ENCODE measurements at places on chromosomes 7 and 10.

- DNase-seq, result no peak
Observed at GRCh38 chr10:79243181-79244067, 103.8 kb upstream of the PPIF start.

DNA sequence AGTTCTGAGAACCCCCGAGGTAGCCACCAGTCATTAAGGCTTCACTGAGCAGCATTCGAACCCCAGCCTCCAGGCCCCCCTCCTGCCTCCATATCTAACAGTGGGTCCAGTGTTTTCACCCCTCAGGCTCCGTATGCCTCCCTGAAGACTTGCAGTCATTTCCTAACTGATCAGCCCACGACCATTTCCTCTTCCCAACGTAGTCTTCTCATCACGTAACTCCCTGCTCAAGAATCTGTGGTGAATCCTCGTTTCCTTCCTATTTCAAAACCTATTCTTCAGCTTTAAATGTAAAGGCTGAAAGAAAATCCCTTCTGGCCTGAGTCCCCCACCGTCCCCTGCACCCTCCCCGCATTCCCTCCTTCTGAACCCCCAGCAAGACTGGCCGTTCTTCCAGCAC is 21.1 kb downstream of the FRMD4A start:
- DNase-seq, result no peak

DNA sequence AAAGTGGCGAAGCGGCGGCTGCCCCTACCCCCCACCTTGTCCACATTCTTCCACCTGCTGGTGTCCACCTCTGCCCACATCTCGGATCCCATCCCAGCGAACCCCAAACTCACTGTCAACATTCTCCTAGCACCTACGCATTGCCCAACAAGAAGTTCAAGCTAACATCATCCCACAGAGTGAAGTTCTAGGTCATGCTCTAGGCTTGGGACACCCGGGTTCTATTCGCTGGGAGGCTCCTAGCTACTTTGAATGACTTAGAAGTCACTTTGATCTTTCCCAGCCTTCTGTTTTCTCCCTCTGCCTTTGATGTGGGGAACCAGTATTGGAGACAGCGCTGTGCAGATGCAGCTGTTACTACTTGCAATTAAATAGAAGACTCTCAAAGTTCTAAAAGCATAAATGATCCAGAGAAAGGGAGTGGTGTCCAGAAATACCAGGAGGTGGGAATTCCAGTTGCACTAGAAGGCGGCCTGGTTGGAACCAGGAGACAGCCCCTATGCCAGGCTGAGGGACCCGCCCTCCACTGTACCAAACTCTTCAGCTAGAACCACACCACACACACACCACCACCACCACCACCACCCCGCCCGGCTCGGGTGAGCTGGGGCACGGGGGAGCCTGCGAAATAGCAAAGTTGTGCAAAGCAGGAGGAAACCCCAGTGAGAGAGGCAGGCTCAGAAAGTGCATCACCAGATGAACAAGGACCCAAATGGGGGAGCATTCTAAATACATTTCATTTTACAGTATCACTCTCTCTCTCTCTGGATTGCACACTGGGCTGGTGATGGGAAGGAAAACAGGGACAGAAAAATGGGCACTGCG is 5.5 kb upstream of the VGF start:
- no peak for DNase-seq

GRCh38 chr10:133388973-133389818 is 4.8 kb upstream of the MTG1 start:
- no peak for DNase-seq

DNA sequence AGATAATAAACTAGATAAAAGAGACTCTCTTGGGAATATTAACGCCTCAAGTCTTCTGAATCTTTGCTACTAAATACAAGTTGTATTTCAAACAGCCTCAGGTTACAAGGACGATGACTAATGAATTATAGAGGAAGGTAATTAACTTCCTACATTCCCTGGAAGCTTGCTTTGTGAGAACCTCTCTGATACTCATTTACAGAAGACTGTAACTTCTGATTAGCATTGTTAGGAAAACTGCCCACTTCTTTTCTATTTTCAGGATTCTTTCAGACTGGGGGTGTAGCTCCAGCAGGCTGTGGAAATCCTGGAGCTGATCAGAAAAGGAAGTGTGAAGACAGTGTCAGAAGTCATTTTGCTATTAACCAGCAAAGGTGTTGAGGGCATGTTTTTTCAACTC is 316.7 kb upstream of the NPSR1 start:
- DNase-seq, result no peak

DNA sequence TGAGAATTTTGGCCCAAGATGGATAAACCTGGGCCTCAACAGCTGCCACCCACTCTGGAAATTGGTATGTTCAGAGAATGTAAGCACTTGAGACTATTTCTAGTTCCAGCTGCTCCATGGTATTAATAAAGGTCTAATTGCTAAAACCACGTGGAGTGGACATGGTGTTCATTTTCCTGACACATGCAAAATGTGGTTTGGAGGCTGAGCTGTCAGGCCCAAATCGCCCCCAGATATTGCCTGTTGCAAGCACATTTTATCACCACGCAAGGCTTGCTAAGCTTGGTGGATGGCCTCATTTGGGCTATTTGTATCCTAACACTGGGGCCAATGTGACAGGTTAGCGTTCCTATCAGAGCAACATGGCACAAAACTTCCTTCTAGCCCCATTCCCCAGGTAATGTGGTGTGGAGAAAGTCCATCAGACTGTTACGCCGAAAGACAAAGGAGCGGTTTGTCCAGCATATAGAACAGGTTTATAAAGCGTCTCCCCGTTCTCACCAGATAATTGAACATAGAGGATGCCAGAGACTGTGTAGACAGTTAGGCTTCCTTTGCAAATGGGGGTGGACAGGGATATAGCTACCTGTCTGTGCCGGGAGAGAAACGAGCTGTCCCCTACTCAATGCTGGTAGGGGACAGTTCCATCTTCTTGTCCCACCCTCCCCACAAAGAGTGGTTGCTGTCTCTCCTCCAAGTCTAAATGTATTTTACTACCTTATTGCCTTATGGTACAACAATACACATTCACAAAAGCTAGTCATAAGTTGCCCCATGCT is 78.0 kb upstream of the ANKRD1 start:
- DNase-seq, result no peak

DNA sequence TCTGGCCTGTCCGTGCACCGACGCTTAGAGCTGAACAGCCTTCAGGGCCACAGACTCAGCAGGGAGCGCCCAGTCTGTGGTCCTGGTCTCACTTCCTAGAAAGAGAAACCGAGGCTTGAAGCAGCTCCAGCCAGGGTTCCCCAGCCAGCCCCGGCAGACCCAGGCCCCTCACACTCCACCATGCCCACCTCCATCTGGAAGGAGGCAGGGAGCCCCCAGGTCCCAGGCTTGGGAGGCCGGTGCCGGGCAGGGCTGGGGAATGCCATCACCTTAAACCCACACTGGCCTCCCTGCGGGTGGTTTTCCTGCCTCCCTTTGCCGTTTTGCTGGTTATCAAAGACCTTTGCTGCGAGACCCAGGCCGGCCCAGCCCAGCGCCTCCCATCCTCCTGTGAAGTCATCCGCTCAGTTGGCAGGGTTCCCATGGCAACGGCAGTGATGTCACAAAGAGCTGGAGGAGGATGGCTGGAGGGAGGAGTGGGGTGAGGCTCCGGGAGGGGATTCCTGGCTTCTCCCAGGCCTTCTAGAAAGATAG is 24.0 kb downstream of the ELFN1 start:
- no peak for DNase-seq

DNA sequence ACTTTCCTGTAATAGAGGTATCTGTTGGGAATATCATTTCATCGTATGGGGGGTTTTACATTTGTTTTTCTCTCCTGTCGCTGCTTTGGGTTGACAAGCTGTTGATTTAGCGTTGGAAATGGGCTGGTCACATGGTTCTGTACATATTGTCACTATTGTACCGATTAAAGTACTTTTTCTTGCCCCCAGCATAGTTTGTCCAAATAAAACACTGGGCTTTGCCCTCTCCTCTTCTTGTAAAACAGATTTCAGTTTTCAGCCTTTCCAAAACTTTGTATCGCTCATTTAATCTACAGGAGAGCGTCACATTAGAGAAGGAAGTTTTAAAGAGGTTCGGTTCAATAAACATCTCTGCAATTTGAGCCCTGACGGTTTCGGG is 4.0 kb downstream of the BMI1 start:
- no peak for DNase-seq

- DNase-seq, result no peak
Observed at GRCh38 chr7:84535580-84536270, 341.1 kb upstream of the SEMA3A start.

DNA sequence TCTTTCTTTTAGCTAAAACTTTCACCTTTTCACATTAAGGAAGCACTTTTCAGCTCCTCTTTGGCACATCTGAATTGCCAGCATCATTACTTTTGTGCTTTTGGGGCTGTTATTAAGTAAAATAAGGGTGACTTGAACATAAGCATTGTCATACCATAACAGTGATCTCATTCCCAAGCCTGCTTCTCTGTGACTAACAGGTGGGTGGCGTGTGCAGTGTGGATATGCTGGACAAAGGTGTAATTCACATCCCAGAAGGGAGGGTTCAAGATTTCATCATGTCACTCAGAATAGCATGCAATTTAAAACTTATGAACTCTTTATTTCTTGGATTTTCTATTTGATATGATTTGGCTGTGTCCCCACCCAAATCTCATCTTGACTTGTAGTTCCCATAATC is 517.4 kb upstream of the MKI67 start:
- DNase-seq, result no peak

DNA sequence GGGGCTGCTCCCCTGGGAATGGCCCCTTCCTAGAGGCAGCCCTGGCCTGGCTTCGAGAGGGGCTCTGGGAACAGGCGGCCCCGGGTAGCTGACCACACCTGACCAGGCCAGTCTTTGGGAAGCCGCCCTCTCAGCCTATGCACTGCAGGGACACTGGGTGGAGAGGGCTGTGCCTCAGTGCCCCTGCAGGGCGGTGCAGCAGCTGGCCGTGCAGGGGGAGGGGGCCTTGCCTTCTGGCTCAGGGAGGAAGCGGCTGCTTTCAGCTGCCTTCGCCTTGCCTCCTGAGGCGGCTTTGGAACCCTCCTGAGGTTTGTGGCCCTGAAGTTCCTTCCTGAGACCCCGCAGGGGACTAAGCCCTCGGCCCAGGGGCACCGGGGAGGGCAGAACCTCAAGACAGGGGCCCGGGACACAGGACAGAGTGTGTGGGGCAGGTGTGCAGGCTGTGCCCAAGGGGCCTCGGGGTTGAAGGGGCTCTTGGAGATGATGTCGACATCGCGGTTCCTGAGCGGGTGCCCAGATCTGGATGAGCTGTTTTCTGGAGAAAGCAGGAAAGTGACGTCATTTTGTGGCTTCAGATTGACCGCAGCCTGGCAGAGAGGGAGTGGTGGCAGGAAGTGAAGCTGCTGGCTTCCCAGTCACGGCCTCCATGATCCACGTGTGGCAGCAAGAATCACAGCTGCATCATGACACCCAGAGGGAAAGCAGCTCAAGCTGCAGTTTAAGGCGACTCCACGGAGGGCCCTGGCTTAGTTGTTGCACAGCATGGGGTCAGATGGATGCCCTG is 17.7 kb downstream of the ADAM8 start:
- DNase-seq, result no peak

DNA sequence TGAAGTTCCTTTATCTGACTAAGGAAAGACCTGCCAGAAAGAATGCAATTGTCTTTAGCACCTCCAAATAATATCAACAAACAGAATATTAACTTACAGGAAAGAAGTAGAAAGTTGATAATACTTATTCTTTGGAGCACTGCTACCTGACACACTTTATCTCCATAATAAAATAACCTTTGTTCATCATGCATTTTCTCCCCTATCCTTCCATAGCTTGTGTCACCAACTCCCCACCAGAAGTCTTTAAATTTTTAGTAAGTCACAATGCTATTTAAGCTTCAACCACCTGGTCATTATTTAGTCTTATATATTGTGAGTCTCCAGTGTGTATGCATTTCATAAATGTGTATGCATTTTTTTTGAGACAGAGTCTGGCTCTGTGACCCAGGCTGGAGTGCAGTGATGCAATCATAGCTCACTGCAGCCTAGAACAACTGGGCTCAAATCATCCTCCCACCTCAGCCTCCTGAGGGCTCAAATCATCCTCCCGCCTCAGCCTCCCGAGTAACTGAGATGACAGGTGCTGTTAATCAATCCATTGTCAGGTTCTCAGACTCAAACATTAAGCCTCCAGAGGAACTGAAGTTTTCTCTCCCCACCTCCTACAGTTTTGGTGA is 7.3 kb upstream of the CYP3A43 start:
- no peak for DNase-seq

GRCh38 chr7:158531661-158532060 is 56.0 kb downstream of the PTPRN2 start:
- DNase-seq, result no peak

GRCh38 chr10:42866115-42866995 is 83.8 kb downstream of the BMS1 start:
- DNase-seq, result no peak

DNA sequence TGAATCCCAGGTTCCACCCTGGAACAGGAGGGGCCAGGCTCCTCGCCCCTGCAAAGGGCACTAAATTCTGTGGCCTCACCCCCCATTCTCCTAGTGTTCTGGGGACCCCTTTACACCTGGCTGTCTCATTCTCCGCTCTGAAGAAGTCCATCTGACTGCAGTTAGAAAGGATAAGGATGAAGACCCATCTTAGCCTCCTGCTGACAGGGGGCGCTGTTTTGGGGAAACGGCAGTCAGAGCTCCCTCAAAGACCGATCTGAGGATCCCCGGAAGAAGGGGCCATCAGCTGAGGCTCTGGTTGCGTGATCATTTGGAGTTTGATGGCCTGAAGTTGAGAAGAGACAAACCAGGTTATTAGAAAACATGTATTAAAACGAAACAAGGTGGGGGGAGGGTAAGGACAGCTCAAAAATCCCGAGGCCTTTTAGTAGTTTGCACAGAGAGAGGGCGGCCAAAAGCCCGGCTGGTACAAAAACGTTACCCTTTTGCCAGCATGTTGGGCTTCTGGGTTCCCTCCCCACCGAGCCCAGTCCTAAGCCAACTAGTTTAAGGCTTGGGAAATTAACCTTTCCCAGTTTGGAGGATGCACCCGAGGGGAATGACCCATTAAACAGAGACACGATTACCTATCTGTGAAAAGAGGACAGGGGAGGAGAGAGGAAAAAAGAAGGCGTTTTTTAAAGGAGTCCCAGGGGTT is 102.8 kb downstream of the CHN2 start:
- no peak for DNase-seq

- DNase-seq, result no peak
Observed at GRCh38 chr7:93044147-93044810, 73.5 kb downstream of the SAMD9 start.

- DNase-seq, result no peak
Observed at GRCh38 chr7:133052401-133052756, 29.5 kb downstream of the CHCHD3 start.

DNA sequence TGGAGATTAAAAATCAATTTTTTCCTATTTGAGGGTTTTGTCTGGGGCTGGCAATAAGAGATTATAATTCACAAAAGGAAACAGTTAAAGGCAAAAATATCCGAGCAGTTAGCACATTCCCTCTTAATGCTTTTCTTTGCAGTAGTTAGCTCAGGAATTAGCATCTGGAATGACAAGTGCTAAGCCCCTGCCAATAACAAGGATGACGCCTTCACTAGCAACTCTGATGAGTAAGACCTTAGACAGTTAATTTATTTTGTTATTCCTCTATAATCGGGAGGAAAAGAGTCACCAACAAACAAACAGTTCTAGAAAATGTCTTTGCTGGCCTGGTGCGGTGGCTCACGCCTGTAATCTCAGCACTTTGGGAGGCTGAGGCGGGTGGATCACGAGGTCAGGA is 151.3 kb downstream of the TRIL start:
- no peak for DNase-seq
